ENCODE measurements at places on chromosomes 5 and 9. TPM values are rescaled to one million over a fixed set of nuclear protein-coding genes. Genes with fewer than 3 reads are reported as not detected.

NRG2 gene
- total RNA-seq, result 2.2 TPM

GRCh38 chr5:88058625-88059024 lies 210.0 kb downstream of the TMEM161B start:
- no peak for ATAC-seq

DNA sequence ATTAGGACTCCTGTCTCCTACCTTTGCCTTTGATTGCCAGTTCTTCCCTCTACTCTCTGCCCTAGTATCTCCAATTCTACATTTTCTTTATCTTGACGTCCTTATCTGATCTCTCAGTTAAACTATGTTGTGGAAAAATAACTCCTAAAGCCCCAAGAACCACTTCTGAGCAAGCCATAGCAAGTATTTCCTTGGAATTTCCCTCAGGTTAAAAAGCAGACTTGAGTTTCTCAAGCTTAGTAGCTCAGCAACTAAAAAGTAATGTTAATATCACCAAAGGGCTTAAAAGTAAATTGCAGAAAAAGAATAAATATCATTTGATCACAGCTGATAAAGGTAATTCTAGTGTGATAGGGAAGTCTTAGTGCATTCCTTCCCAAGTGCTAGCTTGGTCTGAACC lies 13.2 kb upstream of the HSPB3 start:
- no peak for ATAC-seq

GRCh38 chr9:95167998-95168397 lies 149.5 kb downstream of the FANCC start:
- no peak for ATAC-seq

GRCh38 chr5:175517824-175518450 lies 39.6 kb downstream of the SFXN1 start:
- no peak for ATAC-seq

DNA sequence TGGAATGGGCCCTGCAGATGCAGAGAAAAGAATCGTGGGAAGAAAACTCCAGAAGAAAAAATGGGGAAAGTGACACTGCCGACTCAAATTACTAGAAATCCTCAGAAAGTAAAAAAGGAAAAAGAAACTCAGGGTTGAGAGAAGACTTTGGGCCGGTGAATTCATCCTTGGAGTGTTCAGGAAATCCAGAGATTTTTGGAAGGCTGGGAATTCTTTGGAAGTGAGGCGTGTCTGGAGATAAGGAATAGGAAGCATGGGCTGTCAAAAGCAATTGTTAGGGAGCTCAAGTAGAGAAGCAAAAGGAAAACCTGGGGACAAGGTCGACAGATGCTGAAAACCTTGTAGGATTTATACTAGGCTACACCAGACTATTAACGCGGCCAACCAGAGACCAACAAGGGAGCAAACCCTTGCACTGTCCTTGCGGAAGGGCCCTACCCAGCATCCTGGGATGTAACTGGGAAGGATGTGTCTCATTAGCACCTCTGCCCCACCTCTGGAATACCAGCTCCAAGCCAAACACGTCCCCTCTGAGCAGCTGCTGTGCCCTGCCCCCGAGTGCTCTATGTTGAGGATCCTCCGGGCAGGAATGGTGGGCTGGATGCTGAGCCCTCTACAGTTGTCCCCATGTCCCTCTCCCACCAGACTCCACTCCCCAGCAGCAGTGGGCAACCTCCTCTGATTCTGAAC lies 11.6 kb downstream of the DAB2IP start:
- no peak for ATAC-seq

DNA sequence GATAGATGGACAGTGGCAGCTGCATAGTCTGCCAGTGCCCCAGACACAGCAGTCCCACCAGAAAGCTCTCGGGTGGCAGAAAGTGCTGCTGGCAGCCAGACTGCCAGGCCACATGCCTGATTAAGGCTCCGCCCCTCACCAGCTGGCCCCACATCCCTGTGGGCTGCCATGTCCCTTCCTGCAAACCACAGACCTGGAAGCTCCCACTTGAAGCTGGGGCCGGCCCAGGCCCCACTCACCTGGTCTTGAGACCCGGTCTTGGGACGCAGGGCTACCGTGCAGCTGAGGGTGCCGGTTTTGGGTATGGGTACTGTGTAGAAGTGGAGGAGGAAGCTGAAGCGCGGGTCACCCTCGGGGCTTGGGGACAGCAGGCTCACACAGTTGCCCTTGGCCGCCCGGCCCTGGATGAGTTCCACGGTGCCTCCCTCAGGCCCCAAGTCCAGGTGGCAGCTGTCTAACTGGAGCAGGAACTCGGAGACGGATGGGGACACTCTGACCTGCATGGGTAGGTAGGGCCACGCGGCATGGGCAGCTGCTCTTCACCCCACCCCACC lies 15.3 kb downstream of the FPGS start:
- no peak for ATAC-seq

- ATAC-seq, result no peak
Measured at GRCh38 chr9:124238546-124239140, 19.1 kb upstream of the NEK6 start.

- ATAC-seq, result no peak
Measured at GRCh38 chr9:21324047-21324446, 11.2 kb downstream of the KLHL9 start.

GRCh38 chr9:127336506-127337352 lies 60.2 kb upstream of the SLC2A8 start:
- no peak for ATAC-seq

DNA sequence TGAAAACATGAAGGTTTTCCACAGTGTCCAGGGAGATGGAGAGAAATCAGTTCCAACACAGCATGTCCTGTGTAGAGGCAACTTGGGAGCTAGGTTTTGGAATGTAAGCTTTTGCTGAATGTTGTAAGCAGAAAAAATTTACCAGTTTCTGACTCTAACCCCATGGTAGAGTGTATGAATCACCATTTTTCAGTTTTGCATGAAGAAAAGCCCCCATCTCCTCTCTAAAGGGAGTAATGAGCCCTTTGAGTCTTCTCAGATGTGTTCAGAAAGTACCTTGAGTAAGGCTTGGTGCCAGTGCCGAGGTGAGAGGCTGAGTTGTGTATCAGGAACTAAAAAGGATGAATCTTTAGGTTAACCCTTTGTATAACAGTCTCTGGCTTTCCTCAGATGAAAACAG lies 96.2 kb downstream of the ADRB2 start:
- no peak for ATAC-seq

DNA sequence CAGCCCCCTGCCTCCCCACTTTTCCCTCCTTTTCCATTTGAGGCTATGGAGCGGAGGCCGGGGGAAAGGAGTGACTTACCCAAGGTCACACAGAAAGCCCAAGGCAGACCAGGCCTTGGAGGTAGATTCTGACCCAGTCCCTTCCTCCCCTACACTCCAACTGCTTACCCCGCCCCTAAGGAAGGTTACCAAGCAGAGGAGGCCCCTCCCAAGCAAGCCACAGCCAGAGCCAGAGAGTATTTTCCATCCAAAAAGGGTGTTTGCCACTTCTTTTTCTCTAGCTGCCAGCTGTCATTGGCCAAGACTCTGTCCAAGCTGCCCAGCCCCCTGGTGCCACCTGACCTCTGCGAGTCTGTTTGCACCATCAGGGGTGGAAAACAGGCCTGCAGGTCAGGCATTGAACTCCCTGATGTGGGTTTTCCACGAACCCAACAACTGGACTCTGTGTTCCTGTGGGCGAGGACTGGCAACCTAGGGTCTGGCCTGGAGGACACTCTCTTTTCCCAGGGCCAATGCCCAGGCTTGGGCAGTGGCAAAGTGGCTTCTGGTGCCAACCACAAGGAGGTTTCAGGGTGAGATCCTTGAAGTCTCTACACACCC lies 6.3 kb upstream of the ASS1 start:
- peak; percentile 50 for ATAC-seq

C5orf46 gene
- total RNA-seq, result not detected

SLC25A25 gene
- total RNA-seq, result 20.0 TPM

PIP5K1B gene
- total RNA-seq, result 2.5 TPM

DNA sequence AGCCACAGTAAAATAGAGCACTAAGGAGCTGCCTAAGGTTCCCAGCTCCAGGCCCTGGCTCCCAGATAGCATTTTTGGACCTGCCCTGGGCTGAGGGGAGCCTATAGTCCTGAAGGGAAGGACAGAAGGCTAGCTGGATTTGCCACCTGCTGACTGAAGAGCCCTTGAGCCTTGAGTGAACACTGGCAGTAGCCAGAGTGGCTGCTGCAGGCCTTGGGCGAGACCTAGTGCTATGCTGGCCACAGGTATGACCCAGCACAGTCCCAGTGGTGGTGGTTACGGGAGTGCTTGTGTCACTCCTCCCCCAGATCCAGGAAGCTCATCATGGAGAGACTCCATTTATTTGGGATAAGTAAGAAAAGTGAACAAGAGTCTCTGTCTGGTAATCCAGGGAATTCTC lies 10.3 kb upstream of the STX17 start:
- no peak for ATAC-seq

RMI1 gene
- total RNA-seq, result 8.0 TPM

RBM27 gene
- 21.9 TPM for total RNA-seq

- ATAC-seq, result no peak
Measured at GRCh38 chr9:26157411-26157810, 479.2 kb upstream of the TUSC1 start.

DNA sequence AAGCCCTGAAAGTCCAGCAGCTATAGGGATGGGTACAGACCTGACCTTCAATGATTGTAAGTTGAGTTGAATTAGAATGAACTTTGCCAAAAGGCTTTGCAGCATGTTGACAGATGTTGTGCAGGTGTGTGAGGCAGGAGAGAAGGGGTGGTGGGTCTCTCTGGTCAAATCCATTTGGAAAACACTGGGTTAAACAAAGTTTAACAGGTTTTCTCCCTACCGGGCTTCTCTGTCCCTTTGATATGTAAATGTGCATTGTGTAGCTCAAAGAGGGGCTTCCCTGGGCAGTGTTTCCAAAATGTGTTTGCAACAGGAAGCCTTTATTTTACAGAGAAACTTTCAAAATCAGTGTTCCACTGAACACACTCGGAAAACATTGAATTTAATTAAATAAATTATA lies 72.1 kb upstream of the BRINP1 start:
- no peak for ATAC-seq

DNA sequence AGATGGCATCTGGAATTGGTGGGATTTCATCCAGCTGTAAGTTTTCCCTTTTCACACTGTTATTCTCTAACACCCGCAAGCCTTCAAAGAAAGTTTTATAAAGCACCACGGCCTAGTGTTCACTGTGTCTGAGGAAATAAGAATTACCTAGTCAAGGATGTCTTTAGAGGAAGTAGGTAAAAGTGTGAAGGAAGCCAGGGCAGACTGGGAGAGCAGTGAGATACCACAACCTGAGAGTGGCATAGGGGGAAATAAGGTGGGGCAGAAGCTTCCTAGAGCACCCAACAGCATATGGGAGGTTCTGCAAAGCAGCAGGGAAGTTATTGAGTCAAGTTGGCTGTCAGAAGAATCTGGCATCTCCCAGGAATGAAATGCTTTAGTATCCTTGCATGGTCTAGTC lies 241.2 kb downstream of the CETN3 start:
- no peak for ATAC-seq

- no peak for ATAC-seq
Measured at GRCh38 chr9:20054734-20055133, 265.9 kb upstream of the SLC24A2 start.

PTBP3 gene
- 41.2 TPM for total RNA-seq

CD74 gene
- 3.3 TPM for total RNA-seq

DNA sequence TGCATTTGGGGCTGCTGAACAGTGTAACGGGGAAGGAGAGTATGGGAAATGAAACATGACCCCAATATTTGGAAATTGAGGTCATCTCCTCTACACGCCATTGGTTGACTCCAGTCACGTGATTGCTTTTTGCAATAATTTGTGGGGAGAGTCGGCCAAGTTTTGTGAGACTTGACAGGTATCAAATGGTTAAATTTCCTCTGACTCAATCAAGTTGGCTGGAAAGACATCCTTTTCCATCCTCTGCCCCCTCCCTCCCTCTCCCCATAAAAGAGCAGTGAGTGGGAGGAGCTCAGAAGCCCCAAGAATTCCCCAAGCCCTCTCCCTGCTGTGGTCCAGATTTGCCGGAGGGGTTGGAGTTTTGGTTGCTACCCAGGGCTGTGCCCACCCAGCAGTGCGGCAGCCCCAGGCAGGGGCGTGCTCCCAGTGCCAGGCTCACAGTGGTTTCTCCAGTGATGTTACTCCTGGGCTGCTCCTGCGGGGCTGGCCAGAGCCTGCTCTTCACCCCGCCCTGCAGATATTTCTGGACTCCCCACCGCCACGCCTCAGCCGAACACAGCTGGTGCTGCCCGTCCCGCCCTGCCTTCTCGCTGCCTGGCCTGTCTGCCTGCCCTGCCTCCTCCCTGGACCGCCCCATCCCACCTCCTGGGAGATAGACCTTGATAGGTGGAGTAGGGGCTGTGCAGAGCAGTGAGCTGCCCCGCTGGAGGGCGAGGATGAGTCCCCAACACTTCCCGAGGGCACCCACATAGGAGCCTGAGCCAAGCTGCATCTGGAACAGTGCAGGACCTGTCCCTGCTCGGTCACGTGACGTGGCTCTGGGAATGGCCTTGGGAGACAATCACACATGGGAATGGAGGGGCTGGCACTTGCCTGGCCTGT lies 3.4 kb downstream of the COL5A1 start:
- ATAC-seq, result no peak

DNA sequence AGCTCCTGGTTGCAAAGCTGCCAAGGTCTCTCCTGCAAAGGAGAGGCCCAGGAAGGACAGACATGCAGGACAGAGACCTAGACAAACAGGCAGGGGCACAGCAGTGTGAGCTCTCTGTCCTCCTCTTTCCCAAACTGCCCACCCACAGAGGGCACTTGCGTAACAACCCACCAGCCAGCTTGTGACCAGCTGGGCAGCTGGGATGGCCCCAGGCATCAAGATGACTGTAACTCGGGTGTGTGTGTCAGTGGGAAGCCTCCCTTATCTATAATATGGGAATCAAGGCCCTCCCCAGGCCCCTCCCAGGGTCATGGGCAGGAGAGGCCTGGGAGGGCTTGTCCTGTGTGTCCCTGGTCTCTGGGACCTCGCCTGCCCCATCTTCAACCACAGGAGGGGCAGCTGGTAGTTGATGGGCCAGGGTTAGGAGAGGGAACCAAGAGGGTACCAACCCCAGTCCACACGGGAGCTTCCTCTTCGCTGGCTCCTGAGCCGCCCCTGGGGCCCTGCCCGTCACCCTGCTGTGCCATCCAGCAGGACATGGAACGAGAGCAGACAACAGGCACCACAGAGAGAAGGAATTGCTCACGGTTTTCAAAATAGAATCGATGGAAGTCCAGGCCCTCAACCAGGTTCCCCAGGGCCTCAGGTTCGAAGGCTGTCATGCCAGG lies 37.9 kb downstream of the SLC6A7 start:
- no peak for ATAC-seq

C1QTNF2 gene
- total RNA-seq, result not detected

- no peak for ATAC-seq
Measured at GRCh38 chr5:56048124-56048523, 53.4 kb upstream of the IL6ST start.

COL5A1 gene
- 177 TPM for total RNA-seq

GRCh38 chr5:93433422-93433821 lies 147.6 kb downstream of the NR2F1-AS1 start:
- peak; percentile 51 for ATAC-seq
